D721Med (cell line): ENCODE measurements at places on chromosomes 13 and 19.

GRCh38 chr13:38564256-38565150, 122.4 kb upstream of the FREM2 start:
- DNase-seq: no peak

DNA sequence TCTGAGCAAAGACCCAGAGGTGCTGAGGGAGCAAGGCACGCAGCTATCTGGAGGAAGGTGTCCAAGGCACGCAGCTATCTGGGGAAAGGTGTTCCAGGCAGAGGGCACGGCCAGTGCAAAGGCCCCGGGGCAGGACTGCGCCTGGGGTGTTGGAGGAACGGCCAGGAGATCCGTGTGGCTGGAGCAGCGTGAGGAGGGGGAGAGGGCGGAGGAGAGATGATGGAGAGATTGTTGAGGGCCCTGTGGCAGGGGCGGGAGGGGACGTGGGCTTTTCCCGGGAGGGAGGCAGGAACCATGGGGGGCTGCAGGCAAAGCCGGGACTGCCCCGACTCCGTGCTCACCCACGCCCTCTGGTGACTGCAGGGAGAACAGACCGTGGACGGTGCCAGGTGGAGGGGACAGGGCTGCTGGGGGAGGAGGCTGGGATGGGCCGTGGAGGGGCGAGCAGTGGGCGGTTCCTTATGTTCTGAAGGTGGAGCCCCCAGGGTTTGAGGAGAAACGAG, 13.3 kb upstream of the MISP start:
- peak; percentile 88 for DNase-seq

DNA sequence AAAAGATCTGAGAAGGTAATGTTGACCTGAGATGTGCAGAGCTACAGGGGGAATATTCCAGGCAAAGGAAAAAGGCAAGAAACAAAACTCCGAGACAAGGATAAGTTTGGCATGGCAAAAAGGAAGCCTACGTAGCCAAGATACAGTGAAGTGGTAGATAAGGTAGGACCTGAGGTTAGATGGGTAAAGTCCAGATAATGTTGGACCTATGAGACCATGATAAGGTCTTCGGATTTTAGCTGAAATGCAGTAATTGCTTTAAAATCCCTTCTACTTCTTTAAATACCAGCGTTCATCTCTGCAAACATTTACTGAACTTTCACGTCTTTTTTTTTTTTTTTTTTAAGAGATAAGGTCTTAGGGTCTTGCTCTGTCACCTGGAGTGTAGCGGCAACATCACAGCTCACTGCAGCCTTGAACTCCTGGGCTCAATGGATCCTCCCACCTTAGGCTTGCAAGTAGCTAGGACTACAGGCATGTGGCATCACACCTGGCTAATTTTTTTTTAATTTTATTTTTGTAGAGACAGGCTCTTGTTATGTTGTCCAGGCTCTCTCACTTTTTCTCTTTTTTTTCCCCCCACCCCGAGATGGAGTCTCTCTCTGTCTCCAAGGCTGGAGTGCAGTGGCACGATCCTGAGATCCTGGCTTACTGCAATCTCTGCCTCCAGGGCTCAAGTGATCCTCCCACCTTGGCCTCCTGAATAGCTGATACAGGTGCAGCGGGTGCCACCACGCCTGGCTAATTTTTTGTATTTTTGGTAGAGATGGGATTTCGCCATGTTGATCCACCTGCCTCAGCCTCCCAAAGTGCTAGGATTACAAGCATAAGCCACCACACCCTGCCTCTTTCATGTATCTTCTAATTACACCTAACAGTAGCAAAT, 4.2 kb upstream of the WBP4 start:
- no peak for DNase-seq

DNA sequence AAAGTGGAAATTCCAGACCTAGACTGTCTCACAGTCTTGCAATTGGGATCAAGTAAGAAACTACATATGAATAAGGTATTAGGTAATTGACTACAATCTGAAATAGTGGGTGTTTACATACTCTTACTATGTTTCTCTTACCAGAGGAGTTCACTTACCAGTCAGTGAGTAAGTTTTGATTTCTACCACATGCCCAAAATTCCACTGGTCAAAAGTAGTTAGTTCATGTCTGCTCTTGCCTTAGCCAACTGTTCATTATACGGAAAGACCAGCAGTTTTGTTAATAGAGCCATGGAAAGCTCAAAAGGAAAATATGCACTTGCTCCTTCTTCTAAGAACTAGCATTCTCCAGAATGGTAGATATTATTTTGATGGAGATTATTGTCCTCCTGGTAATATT, 490.8 kb downstream of the RFC3 start:
- no peak for DNase-seq

DNA sequence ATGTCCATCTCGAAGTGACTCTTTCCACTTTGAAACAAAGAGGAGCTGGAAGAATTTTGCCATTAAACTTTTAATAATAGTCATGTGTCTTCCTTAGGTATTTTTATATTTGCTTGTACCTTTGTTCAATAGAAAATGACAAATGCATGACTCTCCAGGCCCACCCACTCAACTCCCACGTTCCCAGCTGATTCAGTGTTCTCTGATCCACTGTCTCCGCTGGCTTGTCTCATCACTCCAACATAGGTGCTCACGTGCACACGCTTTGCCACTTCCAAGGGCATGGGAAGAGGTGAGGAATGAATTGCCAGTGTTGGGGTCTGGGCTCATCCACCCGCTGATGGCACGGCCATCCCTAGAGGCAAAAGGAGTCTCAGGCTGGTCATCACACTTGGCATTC, 24.5 kb downstream of the RASL11A start:
- DNase-seq: no peak

- DNase-seq: no peak
Measured at GRCh38 chr19:33273881-33274662, 28.3 kb downstream of the CEBPA start.

DNA sequence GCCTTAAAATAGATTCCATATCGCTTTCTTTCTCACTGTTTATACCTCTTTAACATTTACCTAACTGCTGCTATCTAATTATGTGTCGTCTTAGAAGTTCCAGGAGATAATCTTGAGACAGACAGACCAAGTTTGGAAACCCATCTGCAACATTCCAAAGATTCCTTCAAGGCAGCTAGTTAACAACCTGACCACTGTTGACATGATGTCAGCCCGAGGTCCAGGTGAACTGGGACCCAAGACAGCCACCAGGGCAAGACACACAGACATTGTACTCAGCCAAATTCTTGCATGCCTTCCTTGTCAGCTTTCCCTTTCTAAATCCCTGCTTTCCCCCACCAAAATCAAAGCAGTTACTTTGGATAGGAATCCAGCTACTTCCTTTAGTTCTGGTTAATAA, 1476.5 kb upstream of the PRR20A start:
- no peak for DNase-seq

GRCh38 chr13:32150239-32150638, 118.7 kb downstream of the FRY start:
- no peak for DNase-seq

DNA sequence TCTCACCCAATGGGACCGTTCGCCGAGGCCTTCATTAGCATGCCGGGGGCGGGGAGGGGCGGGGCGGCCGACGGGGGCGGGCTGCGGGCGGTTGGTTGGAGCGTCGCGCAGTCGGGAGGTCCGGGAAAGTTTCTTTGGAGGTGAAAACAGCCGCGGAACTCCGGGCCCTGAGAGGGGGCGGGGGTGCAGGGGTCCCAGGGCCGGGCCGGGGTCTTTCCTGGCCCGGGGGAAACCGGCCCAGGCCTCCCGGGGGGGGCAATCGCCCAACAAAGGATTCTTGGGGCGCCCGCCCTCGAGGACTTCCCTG, at the start of gene HMG20B:
HMG20B (plus strand) TSS at position 90 of the 307 bp plus-strand sequence. CDS start 366 bp downstream, outside the sequence.
- no peak for DNase-seq

DNA sequence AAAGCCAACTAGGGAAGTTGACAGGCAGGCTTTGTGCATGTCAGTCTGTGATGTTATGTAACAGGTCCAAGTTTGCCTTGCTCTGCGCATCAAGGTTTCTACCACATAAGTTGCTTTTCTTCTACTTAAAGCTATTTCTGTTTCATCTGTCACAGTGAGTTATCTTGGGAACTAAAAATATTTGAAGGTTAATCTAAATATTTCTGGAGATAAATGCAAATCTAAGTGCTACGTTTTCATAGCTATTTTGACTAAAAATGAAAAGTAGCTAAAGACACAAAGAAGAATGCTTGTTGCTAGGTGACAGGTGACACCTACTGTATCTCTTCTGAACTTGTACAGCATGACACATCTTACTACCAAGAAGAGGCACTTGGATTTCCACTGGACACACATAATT, 135.6 kb downstream of the KLF12 start:
- DNase-seq: no peak

GRCh38 chr19:55175117-55175867, 4.8 kb downstream of the SYT5 start:
- no peak for DNase-seq

- no peak for DNase-seq
Measured at GRCh38 chr19:18274781-18275356, 617 bp upstream of the IQCN start.

GRCh38 chr13:66489586-66489985, 740.5 kb downstream of the PCDH9 start:
- no peak for DNase-seq

DNA sequence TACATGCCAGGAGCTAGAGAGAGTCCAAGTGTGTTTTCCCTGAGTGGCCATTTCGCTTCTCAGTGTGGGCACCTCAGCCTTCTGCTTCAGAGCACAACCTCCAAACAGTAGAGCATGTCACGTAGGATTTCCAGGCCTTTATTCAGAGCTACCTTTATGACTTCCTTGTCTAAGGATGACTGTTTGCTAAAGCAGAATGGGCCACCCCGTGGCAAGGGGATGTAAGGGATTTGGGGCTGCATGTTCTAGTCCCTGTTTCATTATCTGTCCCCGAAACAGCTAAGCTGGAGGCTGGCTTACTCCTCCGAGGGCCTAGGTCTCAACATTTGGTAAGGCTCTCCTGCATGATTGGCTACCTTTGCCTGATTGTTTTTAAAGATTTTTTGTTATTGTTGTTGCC, 6.0 kb downstream of the RNASEH2B start:
- no peak for DNase-seq

DNA sequence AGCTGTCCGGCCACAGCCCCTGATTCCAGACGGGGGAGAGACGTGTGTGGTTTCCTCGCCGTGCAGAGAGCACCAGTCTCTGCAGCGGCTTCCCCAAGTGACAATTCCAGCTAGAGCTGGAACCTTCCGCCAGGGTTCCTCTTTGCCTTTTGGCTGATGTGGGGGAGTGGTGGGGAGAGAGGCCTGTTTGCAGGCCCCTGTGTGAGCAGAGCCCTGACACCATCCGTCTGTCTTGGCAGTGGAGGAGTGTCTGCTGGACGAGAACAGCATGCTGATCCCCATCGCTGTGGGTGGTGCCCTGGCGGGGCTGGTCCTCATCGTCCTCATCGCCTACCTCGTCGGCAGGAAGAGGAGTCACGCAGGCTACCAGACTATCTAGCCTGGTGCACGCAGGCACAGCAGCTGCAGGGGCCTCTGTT, 25.0 kb downstream of the LAMP1 start:
- no peak for DNase-seq

DNA sequence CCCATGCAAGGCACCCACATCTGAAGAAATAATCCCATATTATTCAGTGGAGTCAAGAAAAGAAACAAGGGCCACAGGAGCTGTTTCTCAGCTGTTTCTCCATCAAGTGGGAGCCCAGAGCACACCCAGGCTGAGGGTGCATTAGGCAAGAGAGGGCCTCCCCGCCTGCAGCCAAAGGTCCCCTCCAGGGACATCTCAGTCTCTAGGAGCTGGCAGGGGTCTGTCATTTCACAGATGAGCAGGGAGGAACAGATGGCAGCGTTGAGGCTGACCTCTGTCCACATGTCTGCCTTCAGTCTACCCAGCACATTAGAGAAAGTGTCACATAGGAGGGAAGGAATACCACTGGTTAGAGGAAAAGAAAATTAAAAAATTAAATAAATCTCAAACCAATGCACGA, 157.7 kb downstream of the ZNF536 start:
- DNase-seq: no peak

DNA sequence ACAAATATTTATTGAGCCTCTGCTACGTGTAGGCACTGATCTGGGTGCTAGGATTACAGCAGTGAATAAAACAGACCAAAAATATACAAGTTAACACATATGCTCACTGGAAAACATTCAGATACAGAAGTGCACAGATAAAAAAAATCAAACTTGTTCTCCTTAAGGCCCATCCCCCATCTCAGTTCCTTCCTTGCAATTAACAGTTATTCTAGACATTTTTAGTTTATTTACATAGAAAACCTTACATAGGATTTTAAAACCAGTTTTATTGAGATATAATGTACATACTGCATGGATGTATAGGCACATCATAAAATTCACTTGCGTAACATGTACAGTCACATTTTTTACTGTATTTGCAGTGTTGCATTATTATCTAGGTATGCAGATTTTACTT, 36.5 kb upstream of the HMGB1 start:
- no peak for DNase-seq

GRCh38 chr19:46620716-46621115, 4.2 kb downstream of the PTGIR start:
- DNase-seq: no peak

DNA sequence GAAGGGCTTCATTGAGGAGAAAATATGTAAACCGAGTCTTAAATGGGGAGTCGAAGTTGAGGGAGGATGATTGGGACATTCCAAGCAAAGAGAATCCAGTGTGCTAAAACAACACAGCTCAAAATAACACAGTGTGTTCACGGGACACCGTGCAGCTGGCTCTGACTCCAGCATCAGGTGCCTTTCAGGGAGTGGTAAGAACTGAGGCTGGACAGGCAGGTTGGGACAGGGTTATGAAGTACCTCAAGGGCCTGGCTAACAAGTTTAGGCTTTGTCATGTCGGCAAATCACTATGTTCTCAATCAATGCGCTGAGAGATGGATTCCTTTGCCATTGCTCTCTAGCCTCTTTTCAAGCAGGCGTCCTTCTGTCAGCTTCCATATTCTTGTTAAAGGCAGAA, 27.5 kb upstream of the WDFY2 start:
- DNase-seq: no peak

DNA sequence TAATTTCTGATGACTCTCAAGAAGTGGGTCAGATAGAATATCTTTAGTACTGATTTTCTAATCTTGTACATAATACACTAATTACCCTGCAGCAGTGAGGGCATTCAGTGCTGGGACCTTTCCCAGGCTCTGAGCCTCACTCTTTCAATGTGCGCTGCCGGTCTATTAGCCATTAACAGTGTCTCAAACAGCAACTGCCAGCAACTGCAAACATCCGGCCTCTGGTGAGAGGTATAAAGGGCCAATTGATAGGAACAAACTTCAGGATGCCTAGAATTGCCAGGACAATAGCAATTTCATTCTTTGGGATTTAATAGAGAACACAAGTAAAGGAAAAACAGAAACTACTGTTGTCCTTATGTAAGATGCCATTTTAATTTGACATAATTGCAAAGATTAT, 604.4 kb upstream of the SPRY2 start:
- DNase-seq: no peak

DNA sequence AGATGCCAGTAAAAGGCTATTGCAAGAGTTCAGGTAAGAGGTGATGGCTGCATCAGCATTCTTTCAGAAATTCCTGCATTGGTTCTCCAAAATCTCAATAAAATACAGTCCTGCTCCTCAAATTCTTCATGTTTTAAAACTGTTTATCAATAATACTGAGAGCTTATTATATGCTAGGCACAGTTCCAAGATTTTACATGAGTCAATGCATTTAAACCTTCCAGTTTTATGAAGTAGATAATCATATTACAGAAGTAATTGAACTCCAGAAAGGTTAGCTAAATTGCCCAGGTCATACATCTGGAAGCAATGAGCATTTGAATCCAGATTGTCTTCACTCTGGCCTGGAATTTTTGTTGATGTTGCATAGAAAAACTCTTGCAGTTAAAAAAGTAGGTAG, 282.9 kb upstream of the SLITRK6 start:
- no peak for DNase-seq
